ENCODE measurements at places on chromosomes 12 and 14. TPM values are rescaled to one million over a fixed set of nuclear protein-coding genes. Genes with fewer than 3 reads are reported as not detected.

- DNase-seq: no peak
These were observed 115.9 kb downstream of the BCL11B start for GRCh38 chr14:99156090-99156425.

DNA sequence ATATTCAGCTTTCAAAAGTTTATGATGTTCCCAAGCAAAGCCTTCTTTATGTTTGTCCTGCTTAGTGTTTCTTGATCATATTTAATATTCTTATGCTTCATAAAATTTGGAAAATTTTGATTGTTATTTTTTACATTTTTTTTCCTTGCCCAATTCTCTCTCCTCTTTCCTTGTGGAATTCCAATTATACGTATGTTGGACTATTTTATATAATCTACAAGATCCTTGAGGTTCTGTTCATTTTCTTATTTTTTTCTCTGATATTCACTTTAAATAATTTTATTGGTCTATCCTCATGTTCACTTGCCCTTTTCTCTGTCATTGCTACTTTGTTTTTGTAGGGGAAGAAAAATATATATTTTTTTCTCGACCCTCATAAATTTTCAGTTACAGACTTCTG, 167.7 kb downstream of the DYRK2 start:
- DNase-seq: no peak

GRCh38 chr12:121214855-121215745, 5.2 kb downstream of the P2RX4 start:
- DNase-seq: no peak

DNA sequence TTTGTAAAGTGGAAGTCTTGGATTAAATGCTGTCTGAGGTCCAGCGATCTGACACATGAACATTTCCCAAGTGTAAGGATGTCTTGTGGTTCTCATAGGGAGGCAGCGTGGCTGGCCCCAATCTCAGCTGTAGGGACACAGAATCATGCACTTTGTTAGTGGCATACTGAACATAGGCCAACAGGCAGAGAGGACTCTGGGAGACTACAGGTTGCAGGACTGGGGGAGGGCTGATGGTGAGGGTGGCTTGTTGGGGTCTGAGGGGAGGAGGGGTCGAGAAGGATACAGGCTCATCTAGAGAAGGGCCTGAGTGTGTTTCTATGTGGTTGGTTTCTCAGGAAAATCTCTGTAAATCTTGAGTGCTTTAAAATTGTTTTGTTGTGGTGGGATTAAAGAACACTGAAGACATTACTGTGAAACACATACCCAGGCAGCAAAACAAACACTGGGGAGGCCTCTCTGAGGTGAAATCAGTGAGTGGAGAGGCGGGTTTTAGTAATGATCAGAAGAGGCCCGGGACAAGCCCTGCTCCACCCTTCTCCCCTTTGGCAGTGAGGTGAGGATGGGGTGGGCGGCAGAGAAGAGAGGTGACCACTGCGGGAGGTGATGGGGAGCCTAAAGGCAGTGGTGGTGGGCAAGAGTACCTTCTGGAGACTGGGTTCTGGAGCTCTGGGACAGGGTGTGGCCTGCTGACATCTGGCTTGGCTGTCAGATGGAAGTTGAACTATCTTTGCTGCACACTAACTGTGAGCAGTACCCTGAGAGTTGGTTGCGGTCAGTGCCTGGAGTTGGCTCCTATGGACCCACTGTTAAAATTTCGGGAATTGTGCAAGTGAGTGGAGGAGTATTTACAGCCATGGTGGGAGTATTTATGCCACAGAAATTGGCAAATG, 3.3 kb downstream of the NYNRIN start:
- no peak for DNase-seq

- DNase-seq: no peak
These were observed 23.0 kb upstream of the CSRP2 start for GRCh38 chr12:76901628-76902380.

- DNase-seq: no peak
These were observed 407.9 kb downstream of the MED13L start for GRCh38 chr12:115869604-115870003.

DNA sequence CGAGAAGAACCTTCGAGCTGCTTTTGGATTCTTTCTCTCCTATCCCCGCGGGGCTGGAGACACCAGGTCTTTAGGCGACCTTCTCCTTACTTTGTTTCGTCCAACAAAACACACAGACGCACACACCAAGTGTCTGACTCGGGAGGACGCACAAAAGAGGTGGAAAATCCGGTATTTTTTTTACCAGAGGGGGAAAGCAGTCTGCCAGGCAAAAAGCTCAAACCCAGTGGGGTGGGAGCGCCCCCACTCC, 2.1 kb downstream of the SIX4 start:
- DNase-seq: no peak

DNA sequence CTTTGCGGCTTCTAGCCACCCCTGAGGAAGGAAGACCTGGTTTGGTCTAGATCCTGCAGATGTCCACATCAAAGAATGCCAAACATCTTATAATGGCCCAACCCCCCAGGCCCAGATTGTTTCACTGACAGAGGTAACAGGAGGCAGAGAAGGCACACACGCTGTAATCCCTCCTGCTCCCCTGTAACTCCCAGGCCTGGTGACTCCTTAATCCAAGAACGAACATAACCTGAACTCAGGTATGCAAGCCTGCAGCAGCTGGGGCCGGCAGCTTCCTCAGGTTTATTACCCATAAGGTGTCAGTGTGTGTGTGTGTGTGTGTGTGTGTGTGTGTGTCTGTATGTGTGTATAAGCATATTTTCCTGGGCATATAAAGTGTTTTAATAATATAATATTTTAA, 52.7 kb downstream of the ERH start:
- DNase-seq: no peak

The NUAK1 gene
- total RNA-seq: 16.6 TPM

The DNAJC22 gene
- 1.8 TPM for total RNA-seq

DNA sequence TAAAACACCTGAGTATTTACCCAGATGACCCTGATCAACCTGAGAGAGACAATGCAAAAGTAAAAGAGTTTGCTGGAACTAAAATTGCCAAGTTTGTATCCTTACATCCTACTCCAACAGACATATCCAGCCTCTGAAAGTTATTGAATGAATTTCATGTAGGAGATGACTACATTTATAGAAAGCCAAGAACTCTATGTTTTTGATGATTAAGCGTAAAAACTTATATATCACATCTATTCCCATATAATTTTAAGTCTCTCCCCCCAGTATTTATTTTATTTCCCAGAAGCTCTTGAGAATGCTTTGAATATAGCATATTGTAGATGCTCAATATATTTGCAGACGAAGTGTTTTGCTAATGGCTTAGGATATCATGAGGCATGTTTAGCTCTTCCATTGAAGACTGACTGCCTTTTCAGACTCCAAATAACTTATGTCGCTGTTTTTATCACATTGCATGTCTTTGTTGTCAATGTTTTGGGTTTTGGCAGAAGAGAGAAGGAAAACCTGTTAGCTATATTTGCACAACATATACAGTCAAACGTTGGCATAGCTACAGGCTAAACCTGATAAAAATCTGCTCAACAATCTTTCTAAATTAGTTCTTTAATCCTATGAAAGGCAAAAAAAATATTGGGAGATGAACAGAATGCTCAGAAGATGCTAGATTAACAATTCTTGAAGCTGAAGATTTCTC, 213.6 kb downstream of the DIO2 start:
- no peak for DNase-seq

DNA sequence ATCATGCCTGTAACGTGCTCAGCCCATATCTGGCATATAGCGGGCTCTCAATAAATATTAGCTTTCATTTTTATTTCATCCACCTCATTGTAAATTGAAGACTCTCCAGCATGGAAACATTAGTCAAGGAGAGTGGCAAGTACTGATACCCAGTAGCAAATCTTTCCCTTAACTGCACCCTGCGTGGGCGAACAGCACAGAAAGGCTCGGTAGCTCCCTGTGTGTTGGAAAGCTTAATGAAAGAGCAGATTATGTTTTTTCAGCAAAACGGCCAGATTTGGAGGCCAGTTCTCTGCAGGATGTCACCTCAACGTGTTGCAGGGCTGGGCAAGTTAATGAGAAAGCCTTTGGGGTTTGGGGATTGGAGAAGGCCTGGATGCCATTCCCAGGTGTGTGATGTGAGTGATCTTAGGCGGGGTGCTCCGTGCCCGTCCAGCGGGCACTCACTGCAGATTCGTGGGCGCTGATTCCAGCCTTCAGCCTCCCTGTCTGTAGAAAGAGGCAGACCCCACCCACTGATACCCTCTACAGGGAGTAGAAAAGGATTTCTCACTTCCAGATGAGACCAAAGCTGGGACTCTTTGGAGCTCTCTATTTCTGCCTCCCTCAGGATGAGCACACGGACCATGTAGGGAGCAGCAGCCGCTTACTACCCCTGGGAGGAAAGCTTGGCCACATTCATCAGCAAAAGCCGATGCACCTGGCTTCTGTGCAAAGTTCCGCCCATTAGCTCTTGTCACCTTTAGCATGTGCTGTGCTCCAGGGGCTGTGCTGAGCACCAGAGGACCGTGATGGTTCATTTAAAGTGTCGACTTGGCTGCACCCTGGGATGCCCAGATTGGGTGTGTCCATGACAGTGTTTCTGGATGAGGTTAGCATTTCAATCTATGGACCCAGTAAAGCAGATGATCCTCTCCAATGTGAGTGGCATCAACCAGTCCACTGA, 29.1 kb downstream of the C14orf132 start:
- DNase-seq: no peak

GRCh38 chr12:48004053-48004941, at the start of gene COL2A1:
Gene COL2A1, minus strand, starts transcription at chr12:48004476. Its CDS starts 155 bp downstream, at chr12:48004321.
- peak; percentile 39 for DNase-seq

The CACNA2D4 gene
- total RNA-seq: 0.28 TPM

The SYCP3 gene
- total RNA-seq: not detected

The NAV3 gene
- 20.3 TPM for total RNA-seq

GRCh38 chr14:22419620-22420019, 169.4 kb downstream of the DAD1 start:
- no peak for DNase-seq

DNA sequence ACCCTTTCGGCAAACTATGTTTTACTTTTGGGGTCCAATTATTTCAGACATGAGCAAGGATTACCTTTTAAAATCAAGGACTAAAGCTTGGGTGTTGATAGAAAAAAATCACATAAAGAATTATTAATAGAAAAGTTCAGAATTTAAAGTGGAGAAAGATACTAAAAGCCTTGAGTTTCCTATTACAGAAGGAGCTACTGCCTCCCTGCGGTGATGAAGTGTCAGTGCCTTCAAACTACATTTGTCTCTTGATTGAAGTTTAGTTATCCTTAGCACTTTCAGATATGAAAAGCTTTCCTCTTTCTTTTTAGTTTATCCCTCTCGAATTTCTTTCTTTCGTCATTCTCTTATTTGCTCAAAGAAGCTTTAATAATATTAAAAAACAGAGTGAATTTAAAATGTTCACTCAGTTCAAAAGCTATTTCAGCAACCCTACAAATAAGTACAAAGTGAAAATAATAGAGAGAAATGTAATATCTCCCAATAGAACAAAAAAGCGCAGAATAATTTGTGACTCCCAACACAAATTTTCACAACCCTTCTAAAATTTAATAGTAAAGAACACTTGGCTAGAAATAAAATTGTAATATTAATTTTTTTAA, 87.6 kb downstream of the SEC23A start:
- peak; percentile 22 for DNase-seq

- DNase-seq: no peak
These were observed 76.0 kb upstream of the FZD10 start for GRCh38 chr12:130086248-130086647.

DNA sequence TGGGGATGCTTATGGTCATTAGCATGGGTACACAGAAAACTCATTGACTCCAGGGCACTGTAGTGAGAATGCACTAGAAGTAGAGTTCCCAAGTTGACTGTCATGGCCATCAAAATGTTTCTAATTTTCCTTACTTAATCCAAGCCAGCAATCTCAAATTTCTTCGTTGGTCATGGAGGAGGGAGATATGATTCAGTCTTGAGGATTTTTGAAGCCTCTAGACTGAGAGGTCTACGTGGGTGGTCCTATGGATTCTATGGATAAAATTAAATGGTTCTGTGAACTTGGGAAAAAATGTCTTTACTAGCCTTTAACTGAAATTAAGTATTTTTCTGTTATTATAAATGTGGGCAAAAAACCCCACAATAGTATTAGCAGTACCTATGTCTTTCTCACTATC, 508.5 kb downstream of the FUT8 start:
- no peak for DNase-seq

The POTEM gene
- not detected for total RNA-seq

GRCh38 chr12:109460538-109460937, 16.6 kb downstream of the KCTD10 start:
- no peak for DNase-seq

- no peak for DNase-seq
These were observed 84.1 kb upstream of the SLC38A2 start for GRCh38 chr12:46456356-46457334.

Measured in endothelial cell (in vitro differentiated cells).